Muscle of back (tissue), 13 donors: ENCODE measurements at places on chromosomes 6 and 20. TPM values are rescaled to one million over a fixed set of nuclear protein-coding genes. Genes with fewer than 3 reads are reported as not detected.

DNA sequence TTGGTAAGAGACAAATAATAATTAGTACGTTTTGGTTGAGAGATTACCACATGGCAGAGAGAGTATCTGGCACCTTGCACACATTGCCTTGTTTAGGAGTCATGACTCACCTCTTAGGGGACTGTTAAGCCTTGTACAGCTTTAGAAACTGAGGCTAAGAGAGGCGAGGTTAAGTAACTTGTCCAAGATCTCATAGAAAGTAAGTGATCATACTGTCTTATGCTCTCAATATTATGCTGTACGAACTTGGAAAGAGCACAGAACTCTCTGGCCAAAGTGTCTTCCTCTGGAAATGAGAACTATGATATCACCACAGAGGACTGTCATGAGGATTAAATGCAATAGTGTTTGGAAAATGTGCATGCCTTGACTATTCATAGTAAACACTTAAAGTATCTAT, 249.0 kb downstream of the UTRN start:
- peak; percentile 79 for DNase-seq

DNA sequence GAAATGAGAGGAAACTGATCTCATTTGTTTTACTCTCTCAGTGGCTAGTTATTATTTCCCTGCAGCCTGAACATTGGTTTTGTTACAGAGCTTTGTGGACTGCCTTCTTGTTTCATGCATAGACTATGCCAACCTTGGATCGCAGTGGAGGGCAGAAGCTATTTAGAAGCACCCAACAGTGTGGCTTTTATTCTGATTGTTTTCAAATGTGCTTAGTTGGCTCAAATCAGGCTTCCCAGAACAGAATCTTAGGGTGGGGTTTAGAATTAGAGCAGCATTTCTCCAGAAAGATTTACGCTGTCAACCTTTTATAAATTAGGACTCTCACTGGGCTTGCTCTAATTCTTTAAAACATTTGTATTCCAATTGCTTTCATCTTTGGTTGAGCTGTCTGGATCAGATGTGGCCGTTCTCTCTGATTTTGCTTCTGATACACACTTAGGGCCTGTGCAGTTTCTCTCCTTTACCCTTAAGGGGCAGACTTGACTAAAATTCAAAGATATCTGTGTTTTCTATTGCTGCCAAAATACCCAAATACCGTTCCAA, 210.3 kb downstream of the BCKDHB start:
- no peak for DNase-seq

DNA sequence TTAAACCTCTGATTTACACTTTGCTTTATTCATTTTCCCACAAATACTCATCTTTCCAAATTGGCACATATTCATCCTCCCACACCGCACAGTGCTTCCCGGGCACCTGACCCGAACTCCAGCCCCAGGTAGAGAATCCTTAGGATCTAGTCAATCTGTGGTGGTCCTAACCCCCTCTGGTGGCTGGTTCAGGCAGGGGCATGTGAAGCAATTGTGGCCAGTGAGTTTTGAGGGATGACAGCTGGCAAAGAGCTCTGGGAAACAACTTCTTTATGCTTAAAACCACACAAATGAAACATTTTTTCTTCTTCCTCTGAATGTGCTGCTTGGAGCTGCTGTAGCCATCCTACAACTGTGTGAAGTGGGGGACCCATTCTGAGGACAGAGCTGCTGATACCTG, 54.7 kb downstream of the ELOVL5 start:
- DNase-seq, result no peak

DNA sequence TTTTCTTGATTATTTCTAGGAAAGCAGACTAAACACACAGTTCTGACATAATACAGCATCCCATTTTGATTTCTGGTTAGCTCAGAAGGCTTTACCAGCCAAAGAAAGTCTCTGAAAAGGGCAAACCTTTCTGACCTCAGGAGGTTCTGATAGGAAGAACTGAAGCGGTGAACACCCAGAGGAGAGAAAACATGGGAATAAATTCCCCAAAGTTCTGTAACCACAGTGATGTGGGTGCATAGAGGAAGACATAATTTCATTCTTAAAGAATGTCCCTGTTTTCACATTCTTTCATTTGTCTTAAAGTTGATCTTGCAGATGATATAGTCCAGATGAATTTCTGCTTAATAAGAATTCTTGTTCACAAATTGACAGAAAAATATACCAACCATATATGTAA, 60.3 kb downstream of the RSPO3 start:
- DNase-seq, result no peak

- no peak for DNase-seq
These were observed 532 bp upstream of the PM20D2 start for GRCh38 chr6:89145091-89145955.

DNA sequence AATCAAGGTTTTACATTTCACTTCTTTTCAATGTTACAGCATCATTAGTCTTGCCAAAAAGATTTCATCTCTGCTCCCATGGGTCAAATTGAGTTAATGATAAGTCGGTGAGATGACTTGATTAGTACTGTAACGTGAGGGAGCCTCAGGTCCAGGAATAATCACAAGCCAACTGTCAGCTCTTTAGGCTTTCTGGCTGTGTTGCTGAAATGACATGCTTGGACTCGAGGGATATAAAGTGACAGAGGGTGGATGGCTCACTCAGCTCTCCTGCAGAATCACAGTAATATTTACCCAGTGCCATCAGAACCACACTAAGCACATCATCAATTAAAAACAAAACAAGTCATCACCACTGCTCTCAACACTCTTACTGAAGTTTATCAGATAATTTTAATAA, 196.2 kb upstream of the THEMIS start:
- no peak for DNase-seq

- no peak for DNase-seq
These were observed 198.2 kb downstream of the GMPR start for GRCh38 chr6:16436550-16436949.

- DNase-seq, result no peak
These were observed 22.6 kb downstream of the SLC2A12 start for GRCh38 chr6:134029495-134030455.

GRCh38 chr6:132650429-132650828, 8.6 kb downstream of the TAAR1 start:
- no peak for DNase-seq

- no peak for DNase-seq
These were observed 29.9 kb downstream of the SDCBP2 start for GRCh38 chr20:1298888-1299511.

The ABHD16B gene
- not detected for polyA plus RNA-seq

DNA sequence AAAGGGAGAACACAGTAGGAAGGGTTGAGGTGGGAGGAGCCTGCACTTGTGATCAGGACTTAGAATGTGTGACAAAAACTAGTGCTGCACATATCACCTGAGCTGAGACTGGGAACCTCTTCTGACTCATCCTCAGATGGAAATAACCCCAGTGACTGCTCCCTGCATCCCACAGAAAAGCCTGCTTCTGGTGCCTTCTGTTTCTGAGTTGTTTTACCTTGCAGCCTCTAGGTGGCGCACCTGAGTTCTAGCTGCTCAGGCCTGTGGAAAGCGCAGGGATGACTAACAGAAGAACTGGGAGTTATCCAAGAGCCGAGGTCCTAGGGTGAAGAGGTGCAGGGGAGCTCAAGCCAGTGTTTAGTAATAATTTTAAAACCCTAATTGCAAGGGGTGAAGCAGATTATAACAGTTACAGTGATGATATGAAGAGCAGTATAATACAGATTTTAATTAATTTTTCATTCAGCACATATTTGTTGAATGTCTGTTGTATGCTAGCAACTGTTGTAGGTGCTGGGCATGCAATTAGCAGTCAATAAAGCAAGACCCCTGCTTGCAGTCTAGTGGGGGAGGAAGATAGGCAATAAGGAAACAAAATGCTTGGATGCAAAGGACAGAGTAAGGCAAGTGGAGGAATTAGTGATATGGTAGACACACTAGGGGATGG, 302.5 kb downstream of the DHX35 start:
- DNase-seq, result peak; percentile 54

DNA sequence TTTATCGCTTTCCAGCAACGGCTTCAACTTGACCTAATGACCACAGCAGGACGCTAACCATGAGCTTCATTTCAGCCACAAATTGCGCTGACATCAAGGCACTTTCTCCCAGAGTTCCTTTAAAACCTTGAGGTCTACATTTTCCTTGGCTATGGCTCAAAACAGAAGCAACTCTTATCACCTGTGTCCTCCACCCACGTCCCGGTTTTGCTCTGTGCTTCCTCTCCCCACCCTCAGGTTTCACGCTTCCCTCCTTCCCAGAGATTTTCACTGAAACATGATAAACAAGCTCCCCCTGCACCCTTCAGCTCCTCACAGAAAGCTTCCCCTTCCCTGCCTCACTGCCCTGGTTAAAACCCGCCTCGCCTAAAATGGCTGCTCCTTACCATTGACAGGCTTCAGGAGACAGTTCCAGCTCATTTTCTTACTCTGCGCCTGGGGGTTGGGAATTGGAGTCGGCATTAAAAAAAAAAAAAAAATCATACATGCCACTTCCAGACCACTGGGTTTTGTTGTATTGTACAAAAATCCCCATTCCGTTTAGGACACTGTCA, 229.5 kb downstream of the UBE3D start:
- DNase-seq, result no peak

The OXT gene
- polyA plus RNA-seq, result 0.68 TPM

DNA sequence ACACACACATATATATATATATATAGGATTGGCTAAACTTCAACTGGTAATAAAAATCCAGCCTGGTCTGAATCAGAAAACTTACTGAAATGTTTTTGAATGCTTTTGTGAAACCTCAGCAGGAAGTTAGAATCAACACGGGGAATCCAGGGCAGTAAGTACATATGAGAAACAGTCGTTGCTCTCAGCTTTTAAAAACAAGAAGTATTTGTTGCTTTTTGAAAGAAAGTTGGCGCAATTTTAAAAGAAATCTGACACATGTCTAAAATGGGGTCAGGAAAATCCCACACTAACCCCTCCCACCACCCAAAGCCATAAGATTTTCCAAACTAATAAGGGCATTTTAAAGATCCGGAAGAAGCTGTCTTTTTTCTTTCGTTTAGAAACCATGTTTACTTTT, 11.5 kb upstream of the CCDC170 start:
- DNase-seq, result no peak

- no peak for DNase-seq
These were observed 123.7 kb downstream of the TMEM200A start for GRCh38 chr6:130489514-130489913.

- no peak for DNase-seq
These were observed 95.1 kb downstream of the PLCB4 start for GRCh38 chr20:9163995-9164394.

The PAK5 gene
- polyA plus RNA-seq, result 0.19 TPM

- DNase-seq, result no peak
These were observed 35.3 kb downstream of the ESR1 start for GRCh38 chr6:151842816-151843215.

DNA sequence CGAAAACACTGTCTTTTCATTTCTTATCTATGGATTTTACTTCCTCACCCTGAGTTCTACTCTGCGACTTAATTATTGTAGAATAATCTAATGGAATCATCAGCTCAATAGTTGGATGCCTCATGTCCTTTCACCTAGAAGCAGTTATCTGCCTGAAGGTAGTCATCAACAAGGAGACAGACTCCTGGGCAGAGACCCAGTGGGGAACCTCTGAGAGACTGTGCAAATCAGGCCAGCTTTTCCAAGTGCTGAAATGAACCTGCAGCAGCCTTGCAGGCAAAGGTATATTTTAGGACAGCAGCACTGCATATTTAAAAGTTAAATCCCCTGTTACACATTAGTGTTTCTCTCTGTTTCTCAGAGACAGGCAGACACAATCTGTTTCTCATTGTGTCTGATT, 99.7 kb upstream of the STMND1 start:
- no peak for DNase-seq

- DNase-seq, result no peak
These were observed 88.0 kb upstream of the UST start for GRCh38 chr6:148658681-148659430.

The PRDM1 gene
- 4.7 TPM for polyA plus RNA-seq

The PPIL6 gene
- polyA plus RNA-seq, result 4.5 TPM

The POM121L2 gene
- polyA plus RNA-seq, result not detected

DNA sequence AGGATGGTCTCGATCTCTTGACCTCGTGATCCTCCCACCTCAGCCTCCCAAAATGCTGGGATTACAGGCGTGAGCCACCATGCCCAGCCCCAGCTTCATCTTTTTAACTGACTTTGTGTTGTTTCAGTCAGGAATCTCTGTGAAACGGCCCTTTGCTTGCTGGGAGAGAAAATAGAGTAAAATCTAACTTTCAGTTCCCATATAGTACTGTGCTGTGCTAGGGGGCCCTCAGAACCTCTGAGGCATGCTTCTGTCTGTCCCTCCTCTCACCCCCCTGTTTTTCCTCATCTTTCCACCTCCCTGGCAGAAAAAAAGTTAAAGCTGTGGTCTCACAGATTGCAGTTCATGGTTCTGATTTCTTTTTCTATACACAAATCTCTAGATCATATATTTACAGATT, 48.4 kb downstream of the LRP11 start:
- DNase-seq, result no peak

GRCh38 chr6:63415286-63415685, 95.5 kb upstream of the LGSN start:
- no peak for DNase-seq

GRCh38 chr6:169589293-169589692, 112.5 kb downstream of the WDR27 start:
- DNase-seq, result no peak

GRCh38 chr6:39444479-39445019, 122.0 kb upstream of the KCNK16 start:
- DNase-seq, result no peak

DNA sequence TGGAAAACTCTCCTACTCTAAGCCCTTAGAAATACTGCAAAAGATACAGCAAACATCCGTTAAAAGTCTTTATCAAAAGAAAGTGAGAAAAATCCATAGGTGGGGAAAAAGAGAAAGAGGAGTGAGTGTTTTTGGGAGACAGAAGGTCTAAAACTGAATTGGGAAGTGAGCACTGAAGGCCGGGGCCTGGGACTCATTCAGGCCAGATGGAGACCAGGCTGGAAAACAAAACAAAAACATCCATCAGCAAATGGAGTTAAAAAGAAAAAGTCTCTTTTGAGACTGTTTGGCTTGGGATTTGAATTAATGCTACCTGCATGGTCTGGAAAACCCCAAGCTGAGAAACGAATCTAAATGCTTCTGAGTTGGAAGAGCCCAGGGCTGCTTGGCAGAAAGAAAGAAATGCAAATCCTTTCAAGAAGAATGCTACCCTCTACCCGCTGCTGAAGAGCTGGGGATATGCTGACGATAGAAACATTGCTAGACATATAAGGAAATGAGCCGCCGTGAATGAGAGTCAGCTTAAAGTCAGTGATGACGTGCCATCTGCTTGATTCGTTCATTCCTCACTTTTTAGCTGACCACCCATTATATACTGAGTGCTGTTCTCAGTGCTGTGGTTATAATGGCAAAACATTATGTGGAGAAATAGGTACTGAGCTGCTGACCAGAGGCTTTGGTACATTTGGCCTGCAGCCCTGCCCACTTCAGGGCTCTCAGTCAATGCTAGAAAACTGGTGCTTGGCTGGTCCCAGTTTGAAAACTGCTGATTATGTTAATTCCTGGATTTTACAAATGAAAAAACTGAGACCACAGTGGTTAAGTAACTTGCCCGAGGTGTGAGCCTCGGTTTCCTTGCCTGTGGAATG, 28.0 kb upstream of the TULP4 start:
- peak; percentile 86 for DNase-seq

GRCh38 chr6:81265106-81265505, 487.4 kb downstream of the TENT5A start:
- peak; percentile 6 for DNase-seq
